Stimulated activated CD8-positive, alpha-beta memory T cell treated with anti-CD3 and anti-CD28 coated beads, Interleukin-7, amount 100 ng/mL, for 1 hour (primary cell): ENCODE measurements at places on chromosomes 16 and 17.

GRCh38 chr16:35909351-35909954 lies 2450.0 kb downstream of the TP53TG3F start:
- no peak for DNase-seq

DNA sequence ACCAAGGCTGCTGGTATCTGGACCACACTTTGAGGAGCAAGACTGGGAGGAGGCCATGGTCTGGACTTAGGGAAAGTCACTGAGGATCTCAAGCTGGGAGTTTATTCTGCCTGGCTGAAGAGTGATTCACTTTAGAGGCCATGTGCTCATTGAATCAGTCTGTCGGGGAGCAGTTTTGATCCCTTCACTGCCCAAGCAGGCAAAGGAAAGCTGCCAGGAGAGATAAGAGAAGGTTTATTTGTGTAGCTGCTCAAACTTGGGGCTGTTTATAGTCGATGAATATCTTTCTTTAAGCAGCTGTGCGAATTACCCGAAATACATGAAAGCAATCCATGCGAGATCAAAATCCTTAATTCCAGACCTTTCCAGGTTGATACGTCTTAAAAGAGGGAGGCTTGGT lies 544.4 kb upstream of the EEF2KMT start:
- DNase-seq, result no peak

DNA sequence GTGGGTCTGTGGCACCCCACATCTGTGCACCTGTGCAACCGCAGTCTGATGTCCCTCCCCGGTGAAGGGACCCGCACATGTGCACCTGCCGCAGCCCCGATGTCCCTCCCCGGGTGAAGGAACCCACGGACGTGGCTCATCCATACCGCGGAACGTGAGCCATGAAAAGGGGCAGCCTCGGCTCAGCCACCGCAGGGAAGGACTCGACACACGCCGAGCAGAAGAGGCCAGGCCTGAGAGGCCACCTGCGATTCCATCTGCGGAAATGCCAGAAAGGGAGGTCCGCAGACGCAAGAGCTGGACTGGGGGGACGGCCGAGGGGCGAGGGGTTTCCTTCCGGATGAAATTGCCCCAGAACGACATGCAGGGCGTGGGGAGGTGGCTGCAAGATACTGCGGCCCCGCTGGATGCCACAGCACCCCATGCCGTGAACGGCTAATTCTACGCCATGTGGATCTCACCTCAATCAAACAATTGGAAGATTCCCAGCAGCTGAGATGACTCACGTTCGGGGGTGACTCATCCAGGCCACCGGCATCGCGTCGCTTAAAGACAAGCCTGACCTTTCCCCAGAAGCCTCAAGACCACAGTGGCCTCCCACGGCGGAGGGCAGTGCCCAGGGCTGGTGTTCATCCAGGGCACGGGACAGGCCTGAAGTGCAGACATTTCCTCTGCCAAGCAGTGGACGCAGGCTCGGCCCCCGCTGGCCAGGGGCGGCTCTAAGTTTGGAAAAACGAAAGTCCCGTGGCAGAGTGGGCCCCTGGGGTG lies 21.0 kb downstream of the SOX8 start:
- peak; percentile 46 for DNase-seq

DNA sequence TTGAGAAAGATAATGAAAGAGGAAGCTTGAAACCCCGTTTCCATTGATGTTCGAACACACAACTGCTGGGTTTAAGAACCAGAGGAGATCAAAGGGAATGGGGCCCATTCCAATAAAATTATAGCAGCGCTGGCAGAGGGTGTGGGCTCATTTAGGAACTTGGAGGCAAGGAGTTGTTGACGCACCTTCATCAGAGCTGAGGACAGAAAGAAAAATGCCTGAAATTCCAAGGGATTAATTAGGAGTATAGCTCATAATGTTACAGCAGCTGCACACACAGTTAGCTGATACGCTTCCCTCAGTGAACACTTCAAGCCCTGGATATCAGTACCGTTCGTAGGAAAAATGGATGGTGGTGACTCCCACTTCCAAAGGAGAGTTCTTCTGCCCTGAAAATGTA lies 127.2 kb downstream of the AXIN2 start:
- no peak for DNase-seq

GRCh38 chr16:79008869-79009179 lies 591.7 kb downstream of the MAF start:
- DNase-seq, result no peak

- no peak for DNase-seq
These were observed 1.2 kb upstream of the FOXF1 start for GRCh38 chr16:86508947-86509758.

DNA sequence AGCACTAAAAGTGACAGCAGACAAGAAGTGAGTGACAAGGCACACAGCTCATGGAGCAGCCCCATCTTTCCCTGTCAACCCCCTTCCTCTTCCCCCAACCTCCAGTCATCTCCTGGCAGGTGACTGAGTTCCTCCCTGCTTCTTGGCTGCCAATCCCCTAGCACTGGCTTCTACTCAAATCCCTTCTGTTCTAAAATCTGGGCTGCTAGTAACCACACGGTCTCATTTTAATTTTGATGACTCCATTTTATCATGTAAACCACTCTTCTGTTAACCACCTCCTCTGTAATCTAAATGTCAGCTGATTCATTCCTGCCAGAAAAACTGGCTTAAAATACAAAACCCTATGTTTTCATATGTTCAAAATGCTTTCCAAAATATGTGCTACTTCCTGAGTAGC lies 419.8 kb upstream of the MON1B start:
- DNase-seq, result no peak

- no peak for DNase-seq
These were observed 1253.7 kb upstream of the CDH8 start for GRCh38 chr16:63289834-63290460.

- DNase-seq, result no peak
These were observed 21.0 kb downstream of the SNN start for GRCh38 chr16:11689031-11689840.

- no peak for DNase-seq
These were observed 86.8 kb downstream of the NTN1 start for GRCh38 chr17:9108146-9108545.

DNA sequence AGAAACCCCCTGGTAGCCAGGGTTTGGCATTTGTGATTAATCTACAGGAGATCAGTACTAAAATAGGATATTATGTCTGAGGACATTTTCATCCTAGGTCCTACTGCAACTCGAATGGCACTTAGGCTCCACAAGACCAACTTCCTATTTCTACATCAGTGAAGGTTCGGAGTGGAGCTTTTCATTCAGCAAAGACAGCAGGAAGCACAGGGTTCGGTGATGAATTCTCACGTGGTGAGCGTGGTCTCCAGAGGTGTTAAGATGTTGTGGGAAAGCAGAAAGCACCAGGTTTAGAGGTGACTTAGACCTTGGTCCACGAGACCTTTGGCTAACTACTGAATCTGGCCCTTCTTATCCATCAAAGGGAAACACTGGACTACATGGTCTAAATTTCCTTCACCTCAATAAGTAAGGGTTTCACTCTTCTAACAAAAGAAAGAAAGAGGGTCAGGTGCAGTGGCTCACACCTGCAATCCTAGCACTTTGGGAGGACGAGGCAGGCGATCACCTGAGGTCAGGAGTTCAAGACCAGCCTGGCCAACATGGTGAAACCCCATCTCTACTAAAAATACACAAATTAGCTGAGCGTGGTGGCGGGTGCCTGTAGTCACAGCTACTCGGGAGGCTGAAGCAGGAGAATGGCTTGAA lies 13.9 kb upstream of the HELZ start:
- no peak for DNase-seq

DNA sequence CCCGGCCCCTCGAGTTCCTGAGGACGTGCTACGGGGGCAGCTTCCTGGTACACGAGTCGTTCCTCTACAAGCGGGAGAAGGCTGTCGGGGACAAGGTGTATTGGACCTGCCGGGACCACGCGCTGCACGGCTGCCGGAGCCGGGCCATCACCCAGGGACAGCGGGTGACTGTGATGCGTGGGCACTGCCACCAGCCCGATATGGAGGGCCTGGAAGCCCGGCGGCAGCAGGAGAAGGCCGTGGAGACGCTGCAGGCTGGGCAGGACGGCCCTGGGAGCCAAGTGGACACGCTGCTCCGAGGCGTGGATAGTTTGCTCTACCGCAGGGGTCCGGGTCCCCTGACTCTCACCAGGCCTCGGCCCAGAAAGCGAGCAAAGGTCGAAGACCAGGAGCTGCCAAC lies 21.4 kb downstream of the FLYWCH1 start:
- no peak for DNase-seq

DNA sequence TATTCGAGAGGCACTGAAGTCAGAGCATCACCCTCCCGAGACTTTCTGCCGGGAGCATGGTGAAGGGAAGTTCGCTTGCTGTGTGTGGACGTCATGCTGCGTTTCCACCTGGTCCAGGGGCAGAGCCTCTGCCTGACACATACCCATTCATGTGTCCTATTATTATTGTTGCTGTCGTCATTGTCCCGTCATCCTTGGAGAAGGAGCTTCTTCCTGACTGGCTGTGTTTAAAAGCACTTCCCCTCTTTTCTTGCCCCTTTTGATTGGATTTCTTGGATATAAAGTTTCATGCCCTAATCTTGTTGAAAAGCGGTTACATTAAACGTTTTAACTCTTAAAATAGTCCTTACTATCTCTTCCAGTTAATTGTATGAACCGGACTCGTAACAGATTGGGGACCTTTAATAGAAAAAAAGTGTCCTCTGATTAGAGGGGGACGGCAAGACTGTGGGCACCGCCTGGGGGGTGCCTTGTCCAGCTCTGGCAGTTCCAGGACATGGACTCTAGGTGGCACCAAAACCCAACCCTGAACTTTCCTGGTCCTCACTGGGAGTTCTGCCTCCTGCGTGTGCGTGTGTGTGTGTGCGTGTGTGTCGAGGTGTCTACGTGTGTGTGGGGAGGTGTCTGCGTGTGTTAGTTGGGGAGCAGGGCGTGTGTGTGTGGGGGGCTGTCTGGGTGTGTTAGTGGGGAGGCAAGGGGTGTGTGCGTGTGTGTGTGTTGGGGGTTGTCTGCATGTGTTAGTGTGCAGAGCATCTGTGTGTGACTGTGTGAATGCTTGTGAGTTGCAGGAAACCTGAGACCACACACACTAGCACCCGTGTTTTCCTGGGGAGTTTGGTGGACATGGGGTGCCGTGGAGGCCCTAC lies 133.3 kb upstream of the CIBAR2 start:
- no peak for DNase-seq

DNA sequence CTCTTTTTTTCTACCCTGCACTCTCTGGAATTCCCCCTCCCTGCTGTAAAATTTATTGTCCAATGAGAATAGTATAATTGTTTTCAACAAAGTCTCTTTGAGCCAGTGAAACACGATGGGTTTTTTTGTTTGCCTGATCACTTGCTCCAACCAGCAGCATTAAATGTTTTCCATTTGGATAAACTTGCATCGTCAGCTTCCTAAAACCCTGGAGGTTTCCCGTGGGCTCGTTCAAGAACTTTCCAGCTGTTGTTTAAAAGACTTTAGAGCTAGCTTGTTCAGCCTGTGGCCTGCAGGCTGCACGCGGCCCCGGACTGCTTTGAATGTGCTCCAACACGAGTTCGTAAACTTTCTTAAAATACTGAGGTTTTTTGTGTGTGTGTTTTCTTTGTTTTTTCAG lies 14.9 kb downstream of the NAGPA start:
- DNase-seq, result no peak

- no peak for DNase-seq
These were observed 29.7 kb upstream of the SSTR5 start for GRCh38 chr16:1042866-1043265.

- DNase-seq, result no peak
These were observed 116.4 kb downstream of the NPIPB5 start for GRCh38 chr16:22627043-22627442.

DNA sequence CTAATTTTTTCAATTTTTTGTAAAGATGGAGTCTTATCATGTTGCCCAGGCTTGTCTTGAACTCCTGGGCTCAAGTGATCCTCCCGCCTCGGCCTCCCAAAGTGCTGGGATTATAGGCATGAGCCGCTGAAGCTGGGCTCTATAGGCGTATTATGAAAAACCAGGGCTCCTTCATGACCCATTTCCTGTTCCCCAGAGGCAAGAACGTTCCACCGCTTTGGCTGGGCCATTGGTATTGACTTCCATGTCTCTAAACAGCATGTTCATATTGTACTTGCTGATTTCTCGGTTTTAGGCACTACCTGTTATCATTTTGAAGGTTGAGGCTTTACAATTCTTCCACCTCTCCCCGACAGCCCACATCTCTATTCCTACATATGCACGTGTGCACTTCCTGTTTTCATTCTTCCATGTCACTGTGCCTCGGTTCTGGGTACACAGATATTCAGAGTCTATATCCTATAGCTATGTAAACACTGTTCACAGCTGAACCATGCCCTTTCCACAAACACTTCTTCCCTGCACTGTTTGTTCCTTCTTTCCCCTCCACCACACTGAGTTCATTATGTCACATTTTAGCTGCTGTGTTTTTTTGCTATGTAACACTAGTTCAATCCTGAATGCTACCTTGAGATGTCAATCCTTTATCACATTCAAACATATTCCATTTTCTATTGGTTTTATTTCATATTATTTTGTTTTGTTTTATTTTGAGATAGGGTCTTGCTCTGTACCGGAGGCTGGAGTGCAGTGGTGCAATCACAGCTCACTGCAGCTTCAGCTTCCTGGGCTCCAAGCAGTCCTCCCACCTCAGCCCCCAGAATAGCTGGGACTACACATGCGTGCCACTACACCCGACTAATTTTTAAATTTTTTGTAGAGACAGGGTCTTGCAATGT lies 16.8 kb upstream of the MAPK3 start:
- no peak for DNase-seq

DNA sequence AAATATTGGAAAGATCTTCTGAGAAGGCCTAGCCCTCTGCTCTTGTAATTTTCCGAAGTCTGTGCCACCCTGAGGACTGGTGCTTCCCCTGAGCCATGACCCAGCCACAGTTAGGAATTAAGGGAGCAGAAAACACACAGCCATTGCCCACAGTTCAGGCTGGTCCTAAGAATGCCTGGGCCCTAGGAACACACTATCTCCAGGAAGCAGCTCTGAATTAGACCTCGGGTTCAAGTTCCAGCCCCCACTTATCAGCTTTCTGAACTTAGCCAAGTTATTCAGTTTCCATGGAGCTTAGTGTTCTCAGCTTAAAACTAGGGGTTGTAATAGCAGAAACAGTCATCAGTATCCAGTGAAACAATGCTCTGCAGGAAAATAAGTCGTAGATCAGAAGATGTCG lies 56.0 kb downstream of the CDH13 start:
- DNase-seq, result no peak

- no peak for DNase-seq
These were observed 762 bp upstream of the RBL2 start for GRCh38 chr16:53433509-53433908.

GRCh38 chr16:18836702-18837101 lies 35.4 kb upstream of the ARL6IP1 start:
- DNase-seq, result no peak

GRCh38 chr16:65967376-65967775 lies 399.1 kb upstream of the CDH5 start:
- DNase-seq, result no peak

- no peak for DNase-seq
These were observed 13.3 kb upstream of the CSNK2A2 start for GRCh38 chr16:58211245-58211644.
